MV-4-11 (cell line): ENCODE measurements at places on chromosomes 4 and X.

- DNase-seq: no peak
These were observed 89.3 kb upstream of the NKX1-1 start for GRCh38 chr4:1495416-1496115.

GRCh38 chr4:155881555-155881954, 15.5 kb upstream of the ASIC5 start:
- no peak for DNase-seq

GRCh38 chr4:168854350-168854921, 155.6 kb downstream of the CBR4 start:
- DNase-seq: no peak

DNA sequence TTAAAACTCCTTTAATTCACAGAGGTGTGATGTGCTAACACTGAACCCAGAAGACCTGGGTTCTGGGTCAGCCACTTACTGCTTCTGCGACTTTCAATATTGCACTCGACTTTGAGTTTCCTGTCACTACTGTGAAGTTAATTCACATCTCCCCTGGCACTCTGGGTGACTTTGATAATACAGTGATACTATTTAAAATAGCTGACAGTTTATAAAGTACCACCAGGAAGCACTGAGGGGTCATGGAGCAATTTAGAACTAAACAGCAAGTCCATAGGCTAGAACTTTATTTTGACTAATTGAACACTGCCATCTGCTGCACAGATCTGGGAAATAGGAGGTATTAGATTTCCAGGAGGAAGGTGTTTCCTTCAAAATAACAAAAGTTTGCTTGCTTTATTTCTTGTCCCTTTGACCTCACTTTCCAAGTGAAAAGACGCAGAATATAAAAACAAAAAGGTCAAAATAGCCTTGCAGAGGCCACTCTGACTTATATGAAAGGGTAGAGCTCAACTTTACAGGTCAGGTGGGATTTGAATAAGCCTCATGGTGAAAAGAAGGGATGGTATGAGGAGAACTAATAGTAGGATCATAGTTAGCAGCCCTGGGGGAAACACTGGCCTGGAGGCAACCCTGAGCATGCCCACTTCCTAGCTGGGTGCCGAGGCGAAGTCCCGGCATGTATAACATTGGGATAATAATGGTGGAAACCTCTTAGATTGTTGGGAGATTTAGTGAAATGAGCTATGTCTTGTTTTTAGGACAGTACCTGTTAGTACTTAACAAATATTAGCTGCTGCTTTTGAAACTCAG, 53.4 kb downstream of the ZNF518B start:
- peak; percentile 9 for DNase-seq

- DNase-seq: no peak
These were observed 21.5 kb downstream of the FAM9C start for GRCh38 chrX:13022926-13023325.

- no peak for DNase-seq
These were observed 481.3 kb downstream of the NAF1 start for GRCh38 chr4:162685410-162685809.

DNA sequence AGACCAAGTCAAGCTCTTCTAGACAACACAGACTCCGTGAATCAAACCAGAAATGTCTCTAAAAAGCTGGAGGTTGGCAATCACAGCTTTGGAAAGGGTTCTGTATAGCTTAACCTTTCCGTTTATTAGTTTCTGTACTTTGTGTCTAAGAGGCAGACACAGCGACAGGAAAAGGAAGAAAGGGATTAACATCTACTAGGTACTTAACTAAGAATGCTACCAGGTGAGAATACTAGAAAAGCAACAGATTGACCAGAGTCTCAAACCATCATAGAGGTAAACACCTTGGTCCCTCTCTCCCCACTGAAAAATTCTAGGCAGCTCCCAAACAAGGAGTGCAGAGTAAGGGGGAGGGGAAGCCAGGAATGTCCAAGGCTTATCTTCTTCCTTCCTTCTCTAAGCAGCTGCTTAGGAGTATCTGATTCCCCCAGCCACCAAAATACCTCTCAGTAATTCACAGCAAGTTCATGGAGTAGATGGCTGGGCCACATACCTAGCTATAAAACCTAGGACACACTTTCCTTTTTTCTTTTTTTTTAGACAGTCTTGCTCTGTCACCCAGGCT, 80.8 kb downstream of the APBB2 start:
- DNase-seq: no peak
